NCI-H510A (cell line): ENCODE measurements at places on chromosomes 2 and 18.
A peak's percentile ranks its signal among the peaks of the same experiment; 100 is the strongest.

- no peak for DNase-seq
These were observed 203.3 kb upstream of the NT5C1B start for GRCh38 chr2:18792684-18793083.

DNA sequence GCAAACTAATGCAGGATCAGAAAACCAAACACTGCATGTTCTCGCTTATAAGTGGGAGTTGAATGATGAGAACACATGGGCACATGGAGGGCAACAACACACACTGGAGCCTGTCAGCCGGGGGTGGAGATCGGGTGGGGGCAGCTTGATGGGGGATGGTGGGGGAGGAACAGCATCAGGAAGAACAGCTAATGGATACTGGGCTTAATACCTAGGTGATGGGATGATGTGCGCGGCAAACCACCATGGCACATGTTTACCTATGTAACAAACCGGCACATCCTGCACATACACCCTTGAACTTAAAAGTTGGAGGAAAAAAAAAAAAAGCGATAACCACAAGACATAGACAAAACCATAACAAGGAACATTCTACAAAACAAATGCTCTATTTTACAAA, 10.4 kb downstream of the CHMP3 start:
- no peak for DNase-seq

DNA sequence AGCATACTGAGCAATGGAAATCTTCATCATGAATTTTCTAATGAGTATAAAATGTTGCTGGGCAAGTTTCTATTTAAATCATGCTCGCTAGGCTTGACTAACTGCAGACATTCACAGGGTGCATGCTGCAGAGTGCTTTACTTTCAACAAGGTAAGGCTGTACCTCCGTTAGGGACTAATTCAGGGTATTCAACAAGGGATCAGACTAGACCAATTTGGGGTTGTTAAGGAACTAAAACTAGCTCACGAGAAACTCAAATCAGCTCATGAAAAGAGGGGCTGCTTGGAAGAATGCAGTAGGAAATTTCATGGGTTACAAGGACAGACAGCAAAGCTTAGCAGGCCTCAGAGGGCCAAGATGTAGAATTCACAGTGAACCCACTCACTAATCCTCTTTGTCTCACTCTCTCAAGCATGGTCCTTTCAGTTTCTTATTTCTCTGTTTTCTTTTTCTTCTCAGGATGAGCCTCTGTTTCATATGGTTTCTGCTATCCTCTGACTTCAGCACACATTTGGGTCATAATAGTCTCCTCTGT, 2.2 kb downstream of the MYO3B start:
- peak; percentile 17 for DNase-seq

- DNase-seq: peak; percentile 35
These were observed 74.8 kb downstream of the TXNL1 start for GRCh38 chr18:56563568-56563967.

- DNase-seq: no peak
These were observed 111.8 kb downstream of the STPG4 start for GRCh38 chr2:47043142-47043890.

DNA sequence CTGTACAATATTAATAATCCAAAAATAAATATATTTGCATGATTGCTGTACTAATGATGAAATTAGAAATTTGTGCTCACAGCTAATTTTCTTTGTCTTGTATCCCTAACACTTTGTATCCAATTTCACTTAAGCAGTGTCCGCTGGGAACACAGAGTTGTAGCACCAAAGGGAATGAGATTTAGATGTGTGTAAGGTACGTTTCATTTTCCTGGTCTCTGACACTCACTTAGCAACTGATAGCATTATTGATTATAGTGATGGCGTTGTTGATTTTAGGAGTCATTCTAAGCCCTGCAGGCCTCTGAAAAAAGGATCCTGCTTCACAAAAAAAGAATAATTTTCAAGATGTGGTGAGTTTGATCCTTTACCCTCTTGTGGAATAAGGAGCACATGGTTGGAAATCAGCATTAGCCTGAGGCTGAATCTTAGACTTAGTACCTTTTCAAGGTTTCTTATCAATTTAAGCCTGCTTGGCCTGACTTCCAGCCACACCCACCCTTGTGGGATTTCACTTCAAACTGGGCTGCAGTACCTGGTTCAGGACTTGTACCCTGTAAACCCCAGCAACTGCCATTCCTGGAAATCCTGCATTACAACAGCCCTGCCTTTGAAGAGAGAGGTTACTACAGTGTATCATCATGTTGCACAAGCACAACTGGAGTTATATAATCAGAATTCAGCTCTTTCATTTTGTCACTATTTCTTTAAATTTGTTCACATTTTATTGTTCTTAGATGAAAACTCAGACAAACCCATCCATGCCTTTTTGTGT, 116.2 kb downstream of the RND3 start:
- no peak for DNase-seq

DNA sequence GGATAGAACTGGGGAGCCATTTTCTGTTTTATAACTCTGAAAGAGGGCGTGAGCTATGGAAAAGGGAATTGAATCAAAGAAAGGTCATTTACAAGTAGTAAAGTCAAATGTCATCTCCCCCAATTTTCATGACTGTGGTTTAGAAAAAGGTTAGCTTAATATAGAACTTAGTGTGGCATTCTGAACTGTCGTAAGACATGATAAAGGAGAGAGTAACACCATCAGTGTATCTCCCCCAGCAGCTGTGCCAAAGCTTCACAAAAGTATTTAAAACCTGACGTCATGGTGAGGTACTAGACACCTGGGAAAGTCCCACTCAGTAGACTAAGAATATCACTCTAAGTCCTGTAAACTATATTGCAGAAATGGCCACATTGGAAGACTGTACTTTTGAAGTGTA, 5.8 kb upstream of the IKZF2 start:
- no peak for DNase-seq
